CD4-positive, alpha-beta memory T cell (primary cell): ENCODE measurements at places on chromosomes 13 and 19. TPM values are rescaled to one million over a fixed set of nuclear protein-coding genes. Genes with fewer than 3 reads are reported as not detected.

Gene APLP1
- total RNA-seq, result not detected

GRCh38 chr13:31538067-31539042 lies 201.0 kb upstream of the RXFP2 start:
- H3K27ac ChIP-seq, result no peak overlapping the region
- H3K4me1 ChIP-seq, result no peaks in the 10 kb centered on the region
- H3K36me3 ChIP-seq, result no peaks in the 10 kb centered on the region
- no peaks in the 10 kb centered on the region for H3K27me3 ChIP-seq

Gene AKT2
- total RNA-seq, result 180 TPM

Gene DLL3
- 0.14 TPM for total RNA-seq

DNA sequence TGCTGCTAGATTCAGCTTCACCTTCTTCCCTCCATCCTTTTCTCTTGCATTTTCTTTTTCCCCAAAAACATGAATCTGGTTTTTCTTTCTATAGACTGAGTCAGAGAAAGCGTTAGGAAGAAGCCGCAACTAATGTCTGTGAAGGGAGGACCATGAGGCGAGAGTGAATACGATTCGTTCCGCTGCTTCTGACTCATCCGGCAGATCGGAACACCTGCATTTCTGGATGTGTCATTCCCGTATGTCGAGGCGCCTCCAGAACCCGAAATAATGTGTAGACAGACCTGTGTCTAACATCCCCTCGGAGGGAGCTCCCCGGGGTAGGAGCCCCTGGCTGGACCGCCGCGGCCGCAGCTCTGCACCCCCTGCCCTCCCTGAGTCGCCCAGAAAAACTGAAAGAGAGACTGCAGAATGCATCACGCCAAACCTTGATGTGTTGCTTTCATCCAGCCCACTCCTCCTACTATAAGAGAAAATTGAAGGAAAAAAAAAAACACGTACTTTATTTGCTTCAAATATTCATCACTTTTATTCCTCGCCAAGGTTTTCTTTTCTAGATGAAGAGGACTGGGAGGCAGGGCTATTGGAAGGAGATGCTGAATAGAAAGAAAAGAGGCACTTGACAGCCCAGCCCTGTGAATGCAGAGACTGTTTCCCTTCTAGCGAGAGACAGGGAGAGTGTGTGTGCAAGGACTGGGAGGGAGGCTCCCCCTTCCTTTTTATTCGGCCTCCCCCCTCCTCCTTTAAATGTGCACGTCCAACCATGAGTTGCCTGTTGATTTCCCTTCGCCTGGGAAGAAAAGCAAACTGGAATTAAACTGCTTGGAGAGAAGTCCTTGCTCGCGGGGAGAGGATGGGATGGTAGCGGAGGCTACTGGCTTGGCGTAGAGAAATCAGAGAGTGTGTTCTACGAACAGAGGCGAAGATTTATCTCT lies 616 bp upstream of the PCDH17 start:
- H3K36me3 ChIP-seq, result no peaks in the 10 kb centered on the region
- H3K27ac ChIP-seq, result no peak overlapping the region
- peaks cover 27% of the 10 kb centered on the region for H3K4me1 ChIP-seq
- H3K27me3 ChIP-seq, result peaks cover 4% of the 10 kb centered on the region

GRCh38 chr13:76804801-76805200 lies 81.4 kb downstream of the KCTD12 start:
- DNase-seq, result no peak
- no peaks in the 10 kb centered on the region for H3K36me3 ChIP-seq
- no peaks in the 10 kb centered on the region for H3K4me1 ChIP-seq
- no peak overlapping the region for H3K4me3 ChIP-seq

DNA sequence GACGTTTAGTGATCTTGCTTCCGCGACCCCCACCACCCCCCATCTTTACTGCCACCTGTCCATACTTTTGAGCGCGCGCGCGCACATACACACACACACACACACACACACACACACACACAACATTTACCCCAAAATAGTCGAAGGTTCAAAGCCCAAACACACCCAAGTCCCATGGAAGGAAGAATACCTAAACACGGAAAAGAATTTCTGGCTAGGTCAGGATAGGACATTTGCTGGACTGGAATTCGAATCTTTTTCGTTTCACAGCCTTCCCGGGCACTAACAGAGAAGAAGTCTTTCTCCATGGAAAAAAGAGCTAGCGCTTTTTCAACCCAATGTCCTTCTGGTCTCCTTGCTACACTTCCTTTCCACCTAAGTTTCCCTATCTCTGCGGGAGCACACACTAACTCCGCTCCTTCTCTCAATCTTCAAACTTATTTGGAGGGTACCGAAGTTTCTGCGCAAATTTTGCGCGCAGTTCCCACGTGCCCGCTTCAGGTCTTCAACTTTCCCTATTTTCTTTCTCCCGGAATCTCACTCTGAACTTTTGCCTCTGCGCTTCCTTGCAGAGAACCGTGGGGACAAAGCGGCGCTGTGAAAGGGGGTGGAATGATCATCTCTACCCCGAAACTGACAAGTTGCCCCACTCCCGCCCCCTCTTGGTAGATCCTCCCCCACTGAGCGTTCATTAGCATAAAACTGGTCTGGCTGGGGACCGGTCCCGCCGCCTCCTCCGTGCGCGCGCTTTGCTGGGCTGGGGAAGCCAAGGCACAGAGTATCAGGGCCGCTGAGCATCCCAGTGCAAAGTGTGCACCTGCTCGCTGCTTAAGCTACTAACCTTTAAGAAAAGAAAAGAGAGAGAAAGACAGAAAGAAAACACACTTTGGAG lies 2.7 kb downstream of the DACH1 start:
- H3K27me3 ChIP-seq, result peaks cover 13% of the 10 kb centered on the region
- no peaks in the 10 kb centered on the region for H3K36me3 ChIP-seq
- no peak overlapping the region for H3K27ac ChIP-seq
- H3K4me1 ChIP-seq, result no peaks in the 10 kb centered on the region
- no peak overlapping the region for H3K4me3 ChIP-seq
- DNase-seq, result no peak
